NCI-H187 treated with DMSO at 0.1 percent for 48 hours (cell line): ENCODE measurements at places on chromosomes 11 and 22.

- no peak for DNase-seq
Observed at GRCh38 chr11:134949121-134950090, 537.4 kb upstream of the B3GAT1 start.

- no peak for DNase-seq
Observed at GRCh38 chr11:88179141-88179540, 3.9 kb upstream of the RAB38 start.

GRCh38 chr11:81840380-81840779, 893.3 kb downstream of the FAM181B start:
- DNase-seq, result no peak

- peak; percentile 71 for DNase-seq
Observed at GRCh38 chr11:20739577-20739976, 70.2 kb downstream of the NELL1 start.
